Left renal pelvis (tissue), 4 donors: ENCODE measurements at places on chromosomes 4 and X. TPM values are rescaled to one million over a fixed set of nuclear protein-coding genes. Genes with fewer than 3 reads are reported as not detected.

- no peak for DNase-seq
These were observed 43.5 kb downstream of the MAMLD1 start for GRCh38 chrX:150406596-150406995.

GRCh38 chr4:150411520-150411919, 170.4 kb upstream of the MAB21L2 start:
- DNase-seq, result no peak

DNA sequence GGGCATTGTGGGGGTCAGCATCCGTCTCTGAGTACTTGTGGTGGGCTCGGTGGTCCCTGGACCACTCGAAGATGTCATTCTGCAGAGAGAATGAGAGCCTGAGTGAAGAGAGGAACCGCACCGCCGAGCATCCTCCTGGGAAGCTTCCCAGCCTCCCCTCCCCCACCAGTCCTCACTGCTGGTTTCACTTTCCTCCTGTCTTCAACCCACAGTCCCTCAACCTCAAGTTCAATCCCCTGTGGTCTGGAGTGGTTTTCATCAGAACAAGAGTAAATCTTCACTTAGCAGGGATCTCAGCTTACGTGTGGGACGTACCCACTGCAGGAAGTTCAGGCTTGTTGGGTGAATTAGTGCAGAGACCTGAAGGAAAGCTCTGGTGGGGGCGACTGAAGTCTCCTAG, 117.8 kb downstream of the SCD5 start:
- DNase-seq, result no peak

DNA sequence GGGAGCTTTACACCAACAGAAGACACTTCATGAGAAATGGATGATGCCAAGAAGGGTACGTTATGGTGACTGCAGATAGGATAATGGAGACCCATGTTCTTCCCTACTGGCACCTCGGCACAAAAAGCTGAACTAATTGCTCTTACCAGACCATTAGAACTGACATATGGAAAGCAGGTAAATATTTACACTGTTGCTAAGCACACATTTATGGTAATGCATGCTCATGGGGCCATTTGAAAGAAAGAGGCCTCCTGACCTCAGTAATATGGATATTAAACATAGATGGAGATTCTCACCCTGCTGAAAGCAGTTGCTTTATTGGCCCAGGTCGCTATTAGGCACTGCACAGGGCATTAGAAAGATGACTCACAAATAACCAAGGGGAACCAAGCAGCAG, 1759.6 kb downstream of the C4orf33 start:
- DNase-seq, result no peak

DNA sequence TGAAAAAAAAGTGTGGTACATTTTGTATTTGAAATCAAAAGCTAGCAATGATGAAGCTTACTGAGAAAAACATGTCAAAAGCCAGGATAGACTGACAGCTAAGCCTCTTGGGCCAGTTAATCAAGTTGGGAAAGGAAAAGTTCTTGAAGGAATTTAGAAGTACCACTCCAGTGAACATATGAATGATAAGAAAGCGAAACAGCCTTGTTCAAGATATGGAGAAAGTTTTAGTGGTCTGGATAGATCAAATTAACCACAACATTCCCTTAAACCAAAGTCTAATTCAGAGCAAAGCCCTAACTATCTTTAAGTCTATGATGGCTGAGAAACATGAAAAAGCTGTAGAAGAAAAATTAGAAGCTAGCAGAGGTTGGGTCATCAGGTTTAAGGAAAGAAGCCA, 268.3 kb downstream of the PDHA2 start:
- DNase-seq, result no peak

GRCh38 chr4:85940151-85940550, 419.7 kb downstream of the MAPK10 start:
- DNase-seq, result no peak

- no peak for DNase-seq
These were observed 55.3 kb upstream of the RAPGEF2 start for GRCh38 chr4:159047478-159048165.

- no peak for DNase-seq
These were observed 72.5 kb downstream of the ANXA3 start for GRCh38 chr4:78624048-78624447.

GRCh38 chr4:122718281-122718680, 14.2 kb upstream of the BBS12 start:
- no peak for DNase-seq

DNA sequence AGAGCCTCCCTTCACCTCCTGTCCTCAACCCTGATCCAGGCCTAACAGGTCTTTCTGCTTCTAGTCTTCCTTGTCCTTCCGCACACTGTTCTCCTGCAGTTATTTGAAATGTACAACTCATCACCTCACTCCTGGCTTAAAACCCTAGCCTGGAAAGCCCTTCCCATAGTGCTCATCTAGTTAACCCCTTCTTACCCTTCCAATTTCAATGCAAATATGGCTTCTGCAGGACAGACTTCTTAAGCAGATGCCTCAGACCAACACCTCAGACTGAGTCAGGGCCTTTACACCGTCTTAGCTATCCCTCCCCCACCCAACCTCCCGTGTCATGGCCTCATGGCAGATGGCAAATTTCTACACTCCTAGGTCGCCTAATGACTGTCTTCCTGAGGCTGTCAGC, 130.4 kb downstream of the BCOR start:
- no peak for DNase-seq

- DNase-seq, result no peak
These were observed 18.5 kb upstream of the GRPEL1 start for GRCh38 chr4:7086384-7086783.

DNA sequence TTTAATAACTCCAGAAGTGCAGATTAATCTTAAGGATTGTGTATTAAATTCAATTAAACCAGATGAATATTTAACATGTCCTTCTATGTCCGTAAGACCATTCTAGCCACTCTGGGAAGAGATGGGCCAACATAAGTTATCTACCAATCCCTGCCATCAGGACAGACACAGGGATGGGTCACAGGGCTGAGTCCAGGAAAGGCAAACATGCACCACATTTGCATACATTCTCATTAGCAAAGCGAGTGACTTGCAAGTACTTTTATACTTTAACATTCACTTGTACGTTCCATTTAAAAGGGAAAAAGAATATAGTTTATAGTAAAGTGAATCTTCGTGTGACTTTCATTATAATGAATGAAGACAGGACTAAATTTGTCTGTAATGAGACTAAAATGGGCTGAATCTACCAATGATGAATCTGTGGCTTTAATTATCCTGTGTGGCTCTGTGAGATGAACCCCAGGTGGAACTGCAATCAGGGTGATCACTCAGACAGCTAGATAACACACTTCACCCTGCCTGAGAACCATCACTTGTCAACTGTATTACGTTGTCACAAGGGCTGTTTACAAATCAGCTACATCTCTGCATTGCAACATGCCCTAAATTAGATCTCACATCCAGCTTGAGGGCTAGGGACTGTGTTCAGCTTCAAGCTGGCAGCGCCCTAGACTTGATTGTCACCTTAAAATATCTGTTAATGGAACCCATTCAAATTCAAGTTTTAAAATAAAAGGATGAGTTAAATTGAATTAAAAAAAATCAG, 77.2 kb downstream of the SH3KBP1 start:
- no peak for DNase-seq

DNA sequence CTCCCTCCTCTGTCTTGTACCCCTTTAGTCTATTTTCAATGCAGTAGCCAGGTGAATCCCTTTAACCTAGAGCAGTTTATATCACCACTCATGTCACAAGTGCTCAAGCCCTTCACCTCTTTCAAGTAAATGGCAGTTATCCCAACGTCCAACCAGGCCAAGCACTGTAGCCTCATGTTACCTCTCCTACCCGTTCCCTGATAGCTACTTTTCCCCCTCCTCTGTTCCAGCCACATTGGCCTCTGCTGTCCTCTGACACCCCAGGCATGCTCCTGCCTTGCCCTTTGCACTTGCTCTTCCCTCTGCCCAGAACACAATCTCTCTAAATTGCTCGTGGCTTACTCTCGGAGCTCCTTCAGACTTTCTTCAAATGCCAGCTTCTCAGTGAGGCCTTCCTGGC, 15.2 kb downstream of the GUCY1B1 start:
- DNase-seq, result no peak

- no peak for DNase-seq
These were observed 33.8 kb downstream of the CEP44 start for GRCh38 chr4:174317531-174317930.

- DNase-seq, result no peak
These were observed 908 bp upstream of the TLR6 start for GRCh38 chr4:38857354-38858096.

DNA sequence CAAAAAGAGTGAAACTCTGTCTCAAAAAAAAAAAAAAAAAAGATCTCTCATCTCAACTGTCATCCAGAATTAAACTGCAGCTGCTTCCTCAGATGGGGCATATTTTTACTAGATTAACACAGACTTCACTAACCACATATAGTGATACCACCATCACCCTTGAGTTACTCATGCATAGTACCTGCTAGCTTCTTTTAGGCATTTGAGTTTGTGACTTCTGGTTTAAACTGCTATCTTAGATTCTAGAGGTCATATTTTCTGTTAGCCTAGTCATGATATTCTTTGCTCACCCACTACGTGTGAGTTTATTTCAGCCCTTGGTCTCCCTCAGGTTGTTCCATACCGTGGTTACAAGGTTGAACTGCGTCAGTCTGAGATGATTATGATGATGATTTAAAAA, 154.9 kb upstream of the BMP3 start:
- DNase-seq, result no peak

DNA sequence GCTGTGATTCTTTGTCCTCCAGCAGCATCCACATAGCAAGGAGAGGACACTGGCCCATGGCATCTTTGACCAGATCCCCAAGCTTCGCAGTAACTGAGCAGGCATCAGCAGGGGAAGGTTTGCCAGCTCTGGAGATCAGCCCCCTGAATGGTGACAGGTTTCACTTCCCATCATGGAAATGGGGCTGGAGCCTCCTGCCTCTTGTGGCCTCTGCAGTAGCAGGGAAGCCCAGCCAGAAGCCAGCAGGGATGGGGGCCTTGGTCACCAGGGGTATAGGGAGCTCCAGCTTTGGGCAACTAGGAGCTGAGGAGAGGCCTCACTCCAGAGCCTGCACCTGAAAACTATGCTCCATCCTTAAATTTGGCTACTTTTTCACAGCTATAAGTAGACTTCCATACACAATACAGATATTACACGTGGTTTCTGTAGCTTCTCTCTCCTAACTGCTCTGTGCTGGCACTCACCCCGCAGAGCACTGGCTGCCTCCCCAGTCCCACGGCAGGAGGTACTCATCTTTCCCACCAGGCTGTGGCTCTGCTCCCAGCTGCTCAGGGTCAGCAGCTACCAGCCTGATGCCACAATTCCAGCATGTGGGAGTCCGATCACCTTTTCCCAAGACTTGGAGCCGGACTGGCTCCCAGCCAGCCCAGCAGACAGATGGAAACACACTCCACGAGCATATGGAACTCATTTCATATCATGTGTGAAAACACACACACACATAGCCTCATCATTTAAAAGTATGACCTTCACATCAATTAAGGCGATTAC, 2.8 kb downstream of the TMEM271 start:
- DNase-seq, result no peak

MAGEA12 gene
- not detected for polyA plus RNA-seq

PCSK1N gene
- polyA plus RNA-seq, result 16.8 TPM

MAP7D2 gene
- 4.1 TPM for polyA plus RNA-seq

FLNA gene
- 390 TPM for polyA plus RNA-seq

CHIC1 gene
- 12.0 TPM for polyA plus RNA-seq

SNCA gene
- 101 TPM for polyA plus RNA-seq

CYSLTR1 gene
- polyA plus RNA-seq, result 3.3 TPM

ASMT gene
- 0.15 TPM for polyA plus RNA-seq

SRPK3 gene
- polyA plus RNA-seq, result 6.7 TPM

ZMAT1 gene
- polyA plus RNA-seq, result 27.5 TPM

MAGEB10 gene
- not detected for polyA plus RNA-seq
